NCI-H524 treated with DMSO at 0.1 percent for 48 hours (cell line): ENCODE measurements at places on chromosomes 6 and 20.

DNA sequence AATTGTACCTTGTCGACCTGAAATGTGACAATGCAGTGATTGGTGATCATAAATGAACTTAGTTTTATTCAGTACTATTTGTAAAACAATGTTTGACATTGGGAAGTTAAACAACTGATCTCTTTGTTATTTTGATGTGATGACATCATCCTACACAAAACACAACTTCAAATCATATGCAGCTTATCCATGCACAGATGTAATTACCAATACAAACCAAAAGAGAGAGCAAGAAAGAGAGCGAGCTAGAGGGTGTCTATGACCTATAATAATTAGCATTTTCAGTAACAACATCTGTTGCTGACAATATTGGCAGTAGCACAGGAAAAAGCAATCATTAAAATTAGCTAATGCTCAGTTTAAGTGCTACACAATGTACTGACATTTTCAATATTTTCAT lies 320.9 kb downstream of the UTRN start:
- DNase-seq, result peak; percentile 50

DNA sequence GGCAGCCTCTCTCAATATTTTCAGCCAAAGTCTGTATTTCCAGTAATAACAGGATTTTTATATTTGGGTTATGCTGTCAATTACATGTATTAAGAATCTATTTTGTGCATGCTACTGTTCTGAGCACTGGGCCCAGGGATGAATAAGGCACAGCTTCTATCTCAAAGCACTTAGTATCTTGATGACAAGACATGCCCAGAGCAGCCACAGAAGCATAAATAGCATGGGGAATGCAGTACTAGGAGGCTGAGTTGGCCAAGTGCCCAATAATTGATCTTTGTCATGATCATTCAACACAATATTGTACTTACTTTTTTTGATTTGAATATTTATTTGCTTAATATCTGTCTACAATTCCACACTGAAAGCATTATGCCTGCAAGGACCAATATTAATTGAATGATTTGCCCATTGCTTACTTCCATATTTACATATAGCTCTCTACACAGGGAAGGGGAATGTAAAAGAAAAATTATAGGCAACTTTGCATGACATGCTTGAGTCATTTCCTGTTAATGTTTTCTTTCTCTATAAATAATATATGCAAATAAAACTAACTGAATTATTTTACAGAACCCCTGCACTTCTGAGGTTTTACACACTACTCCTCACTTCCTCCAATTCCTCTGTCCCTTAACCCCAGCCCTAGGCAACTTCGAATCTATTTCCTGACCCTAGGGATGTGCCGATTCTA lies 298.9 kb upstream of the BMP2 start:
- no peak for DNase-seq

DNA sequence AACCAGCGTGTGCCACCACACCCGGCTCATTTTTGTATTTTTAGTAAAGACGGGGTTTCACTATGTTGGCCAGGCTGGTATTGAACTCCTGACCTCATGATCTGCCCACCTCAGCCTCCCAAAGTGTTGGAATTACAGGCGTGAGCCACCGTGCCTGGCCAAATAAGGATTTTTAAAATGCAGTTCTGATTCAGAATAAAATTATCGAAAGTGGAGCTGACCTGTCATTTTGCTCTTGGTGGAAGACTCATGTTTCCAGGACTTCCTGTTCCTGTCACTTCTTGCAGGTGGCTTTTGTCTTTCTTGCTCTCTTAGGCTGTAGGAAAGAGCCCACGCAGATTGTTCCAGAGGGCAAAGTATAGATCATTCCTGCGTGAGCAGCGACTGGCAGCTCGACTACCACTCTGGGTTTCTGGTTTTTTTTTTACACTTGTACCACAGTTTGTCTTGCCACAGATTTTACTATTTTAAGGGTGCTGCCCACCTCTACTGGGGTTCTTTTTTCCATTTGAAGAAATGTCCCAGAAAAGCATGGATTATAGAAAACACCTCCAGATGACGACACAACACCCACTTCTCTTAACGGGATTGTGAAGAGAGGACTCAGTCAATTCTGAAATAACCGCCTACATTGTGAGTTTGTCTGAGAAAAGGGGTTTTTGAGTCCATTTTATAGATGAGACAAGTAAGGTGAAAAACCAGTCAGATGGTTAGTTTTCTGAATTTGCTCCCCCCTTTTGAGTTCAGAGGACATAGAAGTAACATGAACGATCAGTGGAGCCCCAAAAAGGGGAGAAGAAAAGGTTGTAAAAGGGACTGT lies 7.5 kb downstream of the JARID2 start:
- no peak for DNase-seq

DNA sequence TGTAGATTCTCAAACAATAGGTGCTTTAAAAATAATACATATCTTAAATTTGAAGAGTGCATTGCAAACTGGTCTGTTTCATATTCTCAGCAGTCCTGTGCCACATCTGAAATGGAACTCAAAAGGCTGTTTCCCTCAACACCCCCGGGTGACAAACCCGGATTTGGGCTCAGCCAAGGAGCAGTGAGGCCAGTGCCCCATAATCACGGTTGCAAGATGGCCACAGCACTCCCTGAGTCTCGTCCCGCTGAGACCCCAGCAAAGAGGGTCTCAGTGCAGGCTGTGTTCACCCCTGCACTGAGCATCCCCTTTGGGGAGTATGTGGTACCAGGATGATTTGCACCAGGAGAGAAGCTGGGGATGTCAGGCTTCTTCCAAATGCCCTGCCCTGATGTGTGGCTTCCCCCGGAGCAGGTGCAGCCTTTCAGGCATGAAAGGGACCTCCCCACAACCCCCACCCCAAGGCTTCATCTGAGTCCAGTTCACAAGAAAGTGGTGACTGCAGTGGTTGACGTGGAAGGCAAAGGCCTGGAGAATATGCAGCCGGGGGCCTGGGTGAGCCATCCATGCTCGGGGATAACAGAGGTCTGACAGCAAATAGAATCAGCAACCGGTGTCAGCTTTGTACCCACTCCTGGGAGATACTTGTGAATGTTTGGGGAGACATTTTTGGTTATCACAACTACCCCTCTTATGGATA lies 202.9 kb downstream of the SYNDIG1 start:
- no peak for DNase-seq

- DNase-seq, result no peak
These were observed 49.2 kb downstream of the EIF2S2 start for GRCh38 chr20:34062570-34063482.

GRCh38 chr20:1802385-1803060 lies 92.7 kb upstream of the SIRPA start:
- no peak for DNase-seq

- DNase-seq, result no peak
These were observed 19.5 kb upstream of the PAX1 start for GRCh38 chr20:21685981-21686380.

DNA sequence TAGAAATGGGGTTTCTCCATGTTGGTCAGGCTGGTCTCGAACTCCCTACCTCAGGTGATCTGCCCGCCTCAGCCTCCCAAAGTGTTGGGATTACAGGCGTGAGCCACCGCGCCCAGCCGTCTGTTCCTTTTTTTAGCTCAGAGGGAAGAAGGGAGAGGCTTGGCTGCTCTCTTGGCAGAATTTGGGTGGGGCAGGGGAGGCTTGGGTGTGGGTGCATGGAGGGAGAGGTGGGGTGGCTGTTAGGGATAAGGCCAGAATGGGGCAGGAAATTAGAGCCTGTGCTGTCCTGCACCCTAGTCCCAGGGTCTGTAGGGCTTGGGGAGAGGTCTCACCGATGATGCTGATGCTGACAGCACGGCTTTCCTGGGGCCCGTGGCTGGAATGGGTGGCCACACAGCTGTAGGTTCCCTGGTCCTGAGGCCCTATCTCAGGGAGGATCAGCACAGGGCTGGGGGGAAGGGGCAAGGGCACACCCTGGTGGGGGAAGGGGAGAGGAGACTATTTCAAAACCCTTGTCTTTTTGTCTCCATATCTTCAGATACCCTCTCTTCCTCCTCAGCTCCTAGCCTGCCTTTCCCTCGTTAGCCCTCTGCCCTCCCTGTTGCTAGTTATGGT lies 2.0 kb downstream of the AGER start:
- no peak for DNase-seq

GRCh38 chr20:39699166-39699725 lies 737.1 kb downstream of the DHX35 start:
- no peak for DNase-seq

GRCh38 chr6:33277663-33278391 lies 904 bp downstream of the B3GALT4 start:
- DNase-seq, result no peak

- DNase-seq, result no peak
These were observed 108.6 kb upstream of the SLC2A12 start for GRCh38 chr6:134161041-134161440.

DNA sequence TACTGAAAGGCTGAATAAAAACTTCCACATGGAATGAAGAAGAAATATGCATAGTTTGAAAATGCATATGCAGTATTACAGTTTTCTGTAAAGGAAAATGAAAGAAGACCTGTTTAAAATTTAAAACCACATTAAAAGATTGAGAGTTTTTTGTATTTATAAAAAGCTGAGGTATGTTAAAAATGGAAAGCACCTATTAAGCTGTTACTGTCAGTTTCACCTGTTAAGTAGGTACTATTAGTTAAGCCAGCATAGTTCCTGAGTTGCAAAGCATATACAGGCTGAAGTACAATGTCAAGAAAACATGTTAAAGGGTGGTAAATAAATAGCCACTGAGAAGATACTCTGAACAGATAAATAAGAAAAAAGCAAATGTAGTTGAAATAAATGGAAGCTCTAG lies 69.9 kb downstream of the ATXN1 start:
- DNase-seq, result no peak

- no peak for DNase-seq
These were observed 70.6 kb downstream of the MRPL14 start for GRCh38 chr6:44056392-44057237.

DNA sequence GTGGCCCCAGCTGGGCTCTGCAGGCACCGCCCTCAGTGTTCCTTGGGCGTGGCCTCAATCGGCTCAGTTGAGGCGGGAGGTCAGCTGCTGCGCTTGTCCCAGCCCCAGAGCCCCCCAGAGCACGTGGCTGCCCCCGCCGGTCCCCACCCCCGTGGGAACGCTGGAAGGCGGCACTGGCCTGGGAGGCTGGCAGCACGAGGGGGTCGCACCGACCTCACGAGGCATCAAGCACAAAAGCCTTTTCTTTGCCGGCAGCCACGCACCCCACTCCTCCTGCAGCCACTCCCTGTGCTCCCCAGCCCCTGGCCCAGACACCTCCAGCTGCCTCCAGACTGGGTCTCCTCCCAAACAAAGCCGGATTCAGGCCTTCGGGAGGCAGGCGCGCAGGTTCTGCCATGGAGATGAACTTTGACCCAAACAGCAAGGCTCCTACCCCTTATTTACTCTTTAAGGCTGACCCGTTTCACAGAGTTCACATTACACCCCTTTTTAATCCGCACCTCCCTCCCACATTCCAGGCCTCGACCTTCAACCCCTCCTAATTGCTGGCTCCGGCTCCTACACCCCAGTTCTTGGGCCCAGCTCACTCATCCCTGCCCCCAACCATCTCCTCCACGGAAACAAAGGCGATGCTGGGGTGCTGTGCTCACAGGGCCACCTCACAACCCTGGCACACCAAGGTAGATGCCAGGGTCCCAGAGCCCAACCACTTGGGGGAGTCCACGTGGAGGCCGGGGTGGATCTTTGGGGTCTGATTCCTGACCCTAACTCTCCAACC lies 111.7 kb downstream of the NOL4L start:
- no peak for DNase-seq

DNA sequence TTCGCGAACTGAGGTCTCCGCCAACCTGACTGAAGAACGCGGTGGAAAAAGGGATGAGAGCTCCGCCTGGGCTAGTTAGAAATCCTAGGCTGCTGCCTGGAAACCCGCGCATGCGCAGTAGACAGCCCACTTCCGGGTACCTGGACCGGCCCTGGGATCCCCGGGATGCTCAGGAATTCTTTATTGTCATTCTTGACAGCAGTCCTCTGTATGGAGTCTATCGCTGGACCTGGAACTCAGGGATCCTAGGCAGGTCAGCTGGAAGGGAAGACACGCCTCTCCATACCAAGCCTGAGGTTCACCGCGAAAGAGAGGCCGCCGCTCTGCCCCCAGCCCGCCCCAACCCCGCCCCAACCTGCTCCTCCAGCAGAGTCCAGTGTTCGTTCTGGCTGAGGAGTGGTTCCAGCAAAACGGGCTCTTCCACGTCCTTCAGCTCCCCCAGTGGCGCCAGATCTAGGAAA lies 1379.2 kb upstream of the DEFB115 start:
- DNase-seq, result no peak

GRCh38 chr6:93437491-93437890 lies 18.1 kb upstream of the EPHA7 start:
- DNase-seq, result no peak

DNA sequence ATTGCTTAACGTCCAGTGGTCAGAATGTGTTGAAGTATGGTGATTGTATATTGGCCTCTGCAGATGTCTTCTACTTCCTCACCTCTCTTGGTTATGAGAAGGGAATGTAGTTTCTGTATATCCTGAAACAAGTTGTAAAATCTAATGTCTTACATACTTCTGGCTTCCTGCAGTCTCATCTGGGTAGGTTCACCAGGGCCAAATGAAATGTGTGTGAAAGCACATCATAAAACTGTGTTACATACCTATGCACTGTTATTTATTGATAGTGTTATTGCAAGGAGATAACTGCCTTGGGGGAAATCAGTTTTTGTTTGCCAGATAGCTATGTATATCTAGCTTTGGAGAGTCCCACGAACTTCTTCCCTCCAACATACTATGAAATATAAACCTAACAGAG lies 35.7 kb upstream of the PLCG1 start:
- no peak for DNase-seq

GRCh38 chr20:43969028-43969447 lies 54.4 kb downstream of the TOX2 start:
- no peak for DNase-seq

DNA sequence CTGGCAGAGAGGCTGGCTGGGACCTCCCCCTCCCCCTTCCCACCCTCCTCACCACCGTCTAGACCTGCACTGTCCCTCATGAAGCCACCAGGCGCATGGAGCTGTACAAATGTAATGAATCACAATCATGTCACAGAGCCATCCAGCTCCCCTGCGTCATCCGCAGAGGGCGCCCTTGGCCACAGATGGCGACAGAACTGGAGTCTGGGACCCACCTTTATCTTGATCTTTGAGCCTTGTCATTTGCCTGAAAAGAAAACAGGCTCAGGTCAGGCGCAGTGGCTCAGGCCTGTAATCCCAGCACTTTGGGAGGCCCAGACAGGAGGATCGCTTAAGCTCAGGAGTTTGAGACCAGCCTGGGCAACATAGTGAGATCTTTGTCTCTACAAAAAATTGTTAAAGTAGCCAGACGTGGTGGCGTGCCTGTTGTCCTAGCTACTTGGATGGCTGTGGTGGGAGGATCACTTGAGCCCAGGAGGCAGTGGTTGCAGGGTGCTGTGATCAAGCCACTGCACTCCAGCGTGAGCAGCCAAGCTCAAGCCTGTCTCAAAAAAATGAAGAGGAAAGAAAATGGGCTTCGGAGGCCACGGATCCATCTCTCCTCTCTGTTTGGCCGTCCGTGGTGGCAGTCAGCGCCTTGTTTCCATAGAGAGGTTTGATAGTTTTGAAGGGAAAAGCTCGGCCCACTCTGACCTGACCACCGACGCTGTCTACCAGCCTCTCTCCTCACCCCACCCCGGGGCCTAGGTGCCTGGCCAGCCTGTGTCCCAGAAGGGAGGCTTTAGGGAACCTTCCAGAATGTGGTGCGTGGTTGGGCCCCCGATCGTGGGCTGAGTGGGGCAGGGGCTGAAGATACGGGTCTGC lies 6.2 kb downstream of the COL9A3 start:
- DNase-seq, result peak; percentile 28

- no peak for DNase-seq
These were observed 13.8 kb upstream of the SDHAF4 start for GRCh38 chr6:70552974-70553373.

- no peak for DNase-seq
These were observed 57.3 kb downstream of the UBE2V1 start for GRCh38 chr20:50055524-50056083.
